ENCODE measurements at places on chromosomes 1 and 21.

- DNase-seq = no peak
Measured at GRCh38 chr1:244874974-244875579, 10.7 kb upstream of the HNRNPU start.

DNA sequence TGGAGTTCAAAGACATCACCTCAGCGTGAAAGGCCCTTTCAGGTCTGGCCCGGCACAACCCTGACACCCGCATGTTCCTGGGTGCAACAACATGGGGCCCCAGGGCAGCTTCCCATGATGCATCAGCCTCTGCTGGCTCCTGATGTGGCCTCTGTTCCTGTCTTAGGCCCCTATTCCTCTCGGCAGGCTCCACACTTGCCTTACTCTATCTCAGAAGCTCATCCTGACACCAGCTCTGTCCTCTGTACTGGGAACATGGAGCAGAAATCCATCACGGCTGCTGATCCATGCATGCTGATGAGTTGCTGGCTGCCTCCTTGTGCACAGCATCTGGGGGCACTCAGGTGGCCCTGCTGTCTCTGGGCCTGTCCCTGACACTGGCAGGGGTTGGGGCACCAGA lies 74.6 kb downstream of the ADARB1 start:
- no peak for DNase-seq

DNA sequence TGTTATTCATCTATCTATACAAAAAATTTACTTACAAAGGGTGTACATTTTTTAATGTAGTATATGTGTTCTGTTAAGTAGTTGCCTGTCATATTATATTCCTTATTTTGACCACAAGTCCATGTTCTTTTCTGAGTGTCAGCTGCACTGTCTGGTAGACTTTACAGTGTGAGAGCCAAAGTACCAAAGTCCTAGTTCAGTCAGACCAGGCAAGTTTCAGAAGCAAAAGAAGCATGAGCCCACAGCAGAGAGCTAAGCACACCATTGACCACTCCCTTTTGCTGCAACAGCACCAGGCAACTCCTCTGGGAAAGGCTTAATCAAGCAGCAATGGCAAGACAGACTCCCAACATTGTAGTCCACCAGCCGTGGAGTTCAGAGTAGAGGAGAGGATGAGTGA lies 631.9 kb upstream of the PKN2 start:
- DNase-seq = no peak

- DNase-seq = no peak
Measured at GRCh38 chr1:89407360-89407759, 43.5 kb downstream of the GBP6 start.

DNA sequence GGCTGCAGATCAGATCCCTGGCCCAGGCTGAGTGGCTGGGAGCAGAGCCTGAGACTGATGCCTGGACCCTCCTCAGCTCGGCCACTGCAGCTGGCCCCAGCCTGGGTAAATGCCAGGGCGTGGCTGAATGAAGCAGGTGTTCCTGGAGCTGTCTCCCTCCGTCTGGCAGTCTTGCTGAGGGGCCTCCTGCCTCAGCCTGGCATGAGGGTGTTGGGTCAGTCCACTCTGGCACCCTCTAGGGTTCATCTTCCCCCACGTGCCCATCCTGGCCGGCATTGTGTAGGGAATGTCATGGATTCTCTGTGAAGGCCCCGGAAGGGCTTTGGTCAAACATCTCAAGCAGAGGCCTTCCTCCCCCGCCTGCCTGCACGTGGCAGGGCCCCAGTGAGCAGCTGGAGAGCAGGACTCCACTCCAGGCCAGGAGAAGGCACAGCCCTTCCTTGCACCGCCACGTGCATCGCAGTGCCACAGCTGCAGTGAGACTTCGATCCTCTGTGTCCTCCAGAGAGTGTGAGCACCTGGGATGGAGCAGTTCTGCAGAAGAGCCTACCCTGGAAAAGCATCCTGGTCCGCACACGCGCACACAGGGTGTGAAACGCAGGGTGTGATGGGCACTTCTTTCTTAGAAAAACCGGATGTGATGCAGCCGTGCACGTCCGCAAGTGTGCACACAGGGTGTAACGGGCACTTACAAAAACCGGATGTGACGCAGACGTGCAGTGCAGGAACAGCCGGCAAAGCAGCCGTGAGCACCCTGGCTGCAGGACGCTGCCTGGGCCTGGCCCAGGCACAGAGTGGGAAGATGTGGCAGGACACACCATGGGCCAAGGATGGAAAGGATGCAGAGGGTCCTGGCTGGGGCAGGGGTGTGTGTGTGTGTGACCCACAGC lies 4.6 kb upstream of the KRTAP10-4 start:
- DNase-seq = no peak

DNA sequence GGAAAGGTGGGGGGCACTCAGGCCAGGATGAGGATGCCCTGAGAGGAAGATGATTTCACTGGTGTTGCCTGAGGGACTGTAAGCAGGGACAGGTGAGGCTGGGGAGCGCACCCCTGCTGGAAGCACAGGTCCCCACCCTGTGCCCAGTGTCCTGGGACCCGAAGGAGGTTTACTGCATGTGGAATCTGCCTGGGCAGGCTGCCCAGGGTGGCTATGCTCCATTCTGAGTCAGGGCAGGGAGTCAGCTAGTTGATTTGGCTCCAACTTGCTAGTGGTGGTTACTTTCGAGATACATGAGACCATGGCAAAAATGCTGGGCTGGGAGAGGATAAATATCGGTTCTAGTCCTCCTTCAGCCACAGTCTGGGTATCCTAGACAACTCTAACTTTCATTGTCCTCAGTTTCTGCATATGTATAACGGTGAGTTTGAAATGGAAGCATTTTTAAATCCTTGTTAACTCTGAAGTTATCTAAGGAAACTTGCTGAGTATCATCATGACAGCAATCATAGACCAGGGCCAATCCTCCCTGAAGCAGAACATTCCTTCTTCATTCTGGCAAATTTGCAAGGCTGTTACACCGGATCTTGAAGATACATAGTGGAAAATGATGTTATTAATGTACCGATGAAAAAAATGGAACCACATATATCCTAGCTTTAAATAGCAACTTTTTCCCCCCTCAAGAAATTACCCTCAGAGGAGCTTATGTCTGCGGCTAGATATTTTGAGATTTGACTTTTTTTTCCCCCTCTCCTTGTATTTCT lies 7.7 kb downstream of the TLR5 start:
- DNase-seq = no peak
